ENCODE measurements at places on chromosomes 13 and 19.

- DNase-seq = no peak
Measured at GRCh38 chr13:27573265-27573664, 47.1 kb downstream of the LNX2 start.

- no peak for DNase-seq
Measured at GRCh38 chr19:46180701-46181387, 32.8 kb downstream of the IGFL2 start.

DNA sequence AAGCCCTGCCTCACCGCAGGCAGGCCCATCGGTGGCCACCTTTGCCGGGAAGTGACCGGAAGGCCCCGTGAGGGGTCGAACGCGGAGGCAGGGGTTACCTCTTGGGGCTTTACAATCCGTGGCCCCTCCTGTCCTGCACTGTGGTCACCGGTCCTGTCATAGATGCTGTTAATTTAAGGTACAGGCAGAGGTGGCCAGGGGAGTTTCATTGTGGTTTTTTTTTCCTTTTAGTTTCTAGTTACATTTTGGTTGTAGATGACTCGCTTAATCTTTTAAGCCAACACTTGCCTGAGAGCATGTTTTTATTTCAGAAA, 13.1 kb downstream of the COMP start:
- DNase-seq = no peak

DNA sequence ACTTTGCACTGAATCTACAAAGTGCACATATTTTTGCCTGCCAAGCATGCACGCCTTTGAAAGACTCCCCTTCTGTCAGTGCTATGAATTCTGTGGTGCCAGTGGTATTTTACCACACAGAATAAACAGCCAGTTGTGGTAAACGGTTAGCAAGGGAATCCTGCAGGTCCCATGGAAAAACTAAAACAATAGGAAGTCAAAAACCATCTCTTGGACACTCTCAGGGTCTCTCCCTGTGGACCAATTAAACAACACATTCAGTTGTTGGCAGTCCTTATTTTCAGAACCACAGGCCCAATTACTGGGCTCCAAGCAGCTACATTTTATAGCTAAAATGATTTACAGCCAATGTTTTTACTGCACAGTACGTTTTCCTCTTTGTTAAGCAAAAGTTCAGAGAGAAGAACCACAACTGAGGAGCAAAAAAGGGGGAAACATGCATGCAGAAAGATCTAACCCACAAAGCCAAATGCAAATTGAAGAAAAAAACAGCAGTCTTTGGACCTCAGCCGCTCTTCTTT, 116.9 kb downstream of the KCTD12 start:
- DNase-seq = no peak

DNA sequence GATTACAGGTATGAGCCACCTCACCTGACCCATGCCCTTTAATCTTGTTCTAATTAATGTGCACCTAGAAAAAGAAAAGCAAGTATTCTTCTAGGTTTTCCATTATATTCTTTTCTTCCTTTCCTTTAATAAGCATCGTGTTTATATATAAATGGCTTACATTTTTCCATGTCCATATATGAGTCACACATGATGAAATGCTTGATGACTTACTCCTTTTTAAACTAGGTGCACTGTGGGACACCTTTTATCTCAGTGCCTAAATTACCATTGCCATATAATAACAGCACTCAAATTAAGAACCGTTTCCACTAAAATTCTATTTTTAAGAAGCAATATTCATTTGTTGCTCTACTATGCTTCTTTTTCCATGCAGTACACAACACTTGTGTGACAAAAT, 363.3 kb downstream of the LIG4 start:
- DNase-seq = no peak

- no peak for DNase-seq
Measured at GRCh38 chr19:11657307-11657706, 60.0 kb downstream of the ZNF627 start.

GRCh38 chr13:76993021-76993420, 1.1 kb downstream of the CLN5 start:
- no peak for DNase-seq

DNA sequence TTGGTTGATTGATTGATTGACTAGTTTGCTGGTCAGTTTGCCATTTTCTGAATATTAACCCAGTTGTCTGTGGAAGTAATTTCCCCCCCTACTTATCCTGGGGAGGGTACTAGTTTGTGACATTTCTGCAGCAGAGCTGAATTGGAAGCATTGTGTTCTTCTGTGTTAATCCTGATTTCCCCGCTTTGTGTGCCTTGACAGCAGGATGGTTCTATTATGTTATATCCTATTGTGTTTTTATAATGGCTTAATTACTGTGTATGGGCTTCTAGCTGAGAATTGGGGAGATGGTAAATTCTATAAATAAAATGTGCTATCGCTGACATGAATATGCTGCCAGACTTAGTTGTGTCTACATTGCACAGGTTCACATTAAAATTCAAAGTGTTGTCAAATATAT, 499.7 kb downstream of the COG6 start:
- no peak for DNase-seq

DNA sequence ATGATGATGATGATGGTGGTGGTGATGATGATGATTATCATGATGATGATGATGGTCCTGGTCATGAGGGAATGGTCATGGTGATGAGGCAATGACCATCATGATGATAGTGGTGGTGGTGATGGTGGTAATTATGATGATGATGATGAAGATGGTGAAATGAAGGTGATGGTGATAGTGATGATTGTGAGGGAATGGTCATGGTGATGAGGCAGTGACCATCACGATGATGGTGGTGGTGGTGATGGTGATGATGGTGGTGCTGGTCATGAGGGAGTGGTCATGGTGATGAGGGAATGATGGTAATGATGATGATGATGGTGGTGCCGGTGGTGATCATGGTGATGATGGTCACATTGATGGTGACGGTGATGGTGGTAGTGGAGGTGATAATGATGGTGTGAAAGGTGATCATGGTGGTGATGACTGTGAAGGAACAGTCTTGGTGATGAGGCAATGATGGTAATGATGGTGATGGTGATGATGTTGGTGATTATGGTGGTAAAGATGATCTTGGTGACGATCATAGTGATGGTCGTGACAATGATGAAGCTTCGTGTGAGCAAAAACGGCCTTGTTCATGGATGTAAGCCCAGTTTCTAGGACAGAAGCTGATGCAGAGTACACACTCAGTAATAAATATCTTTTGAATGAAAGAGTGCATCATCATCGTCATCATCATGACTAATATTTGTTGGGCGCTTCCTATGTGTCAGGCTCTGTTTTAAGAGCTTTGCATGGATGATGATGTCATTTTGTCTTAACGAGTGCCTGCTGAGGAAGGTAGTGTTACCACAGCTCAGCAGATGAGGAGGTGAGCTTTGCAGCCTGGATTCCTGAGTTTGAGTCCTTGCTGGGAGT, 17.3 kb downstream of the SBK2 start:
- no peak for DNase-seq

DNA sequence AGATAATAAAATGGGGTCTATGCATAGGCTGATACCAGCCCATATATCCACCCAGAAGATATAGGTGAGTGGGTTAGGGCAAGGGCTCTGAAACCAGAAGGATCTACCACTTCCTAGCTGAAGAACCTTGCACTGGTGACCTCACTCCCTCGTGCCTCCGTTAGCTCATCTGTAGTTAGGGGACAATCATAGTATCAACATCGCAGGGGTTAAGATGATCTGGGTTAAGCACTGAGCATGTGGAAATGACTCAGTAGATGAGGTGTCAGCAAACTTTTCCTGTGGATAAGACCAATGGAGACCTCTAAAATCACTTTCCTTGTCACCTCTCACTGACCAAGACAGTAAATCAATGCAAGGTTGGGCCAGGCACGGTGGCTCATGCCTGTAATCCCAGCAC, 30.5 kb downstream of the TNFSF14 start:
- DNase-seq = no peak

GRCh38 chr13:33624253-33624652, 193.7 kb upstream of the RFC3 start:
- DNase-seq = no peak

All from GM12892 (cell line).